BJ (cell line): ENCODE measurements at places on chromosomes 3 and 15.

GRCh38 chr3:30476368-30477084, 129.9 kb upstream of the TGFBR2 start:
- DNase-seq = no peak

- no peak for DNase-seq
Observed at GRCh38 chr3:38276081-38276916, 5.8 kb upstream of the SLC22A14 start.

GRCh38 chr3:11204697-11205348, 50.5 kb downstream of the HRH1 start:
- no peak for DNase-seq

DNA sequence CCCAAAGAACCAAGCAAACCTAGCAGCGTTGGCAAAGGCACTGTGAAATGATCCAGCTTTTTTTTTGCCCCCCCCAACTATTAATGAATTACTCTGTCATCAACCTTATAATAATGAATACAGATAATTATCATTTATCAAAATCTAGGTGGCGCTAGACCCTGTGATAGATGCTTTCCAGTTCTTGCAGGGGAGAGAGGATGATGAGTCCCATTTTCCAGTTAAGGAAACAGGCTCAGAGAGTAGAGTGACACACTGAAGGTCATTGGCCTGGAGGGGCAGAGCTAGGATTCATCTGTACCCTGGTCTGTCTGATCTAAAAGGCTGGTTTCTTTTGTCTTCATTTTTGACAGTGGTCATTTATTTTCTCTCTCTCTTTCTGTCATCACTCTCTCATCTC, 5.0 kb downstream of the ACOX2 start:
- DNase-seq = no peak

DNA sequence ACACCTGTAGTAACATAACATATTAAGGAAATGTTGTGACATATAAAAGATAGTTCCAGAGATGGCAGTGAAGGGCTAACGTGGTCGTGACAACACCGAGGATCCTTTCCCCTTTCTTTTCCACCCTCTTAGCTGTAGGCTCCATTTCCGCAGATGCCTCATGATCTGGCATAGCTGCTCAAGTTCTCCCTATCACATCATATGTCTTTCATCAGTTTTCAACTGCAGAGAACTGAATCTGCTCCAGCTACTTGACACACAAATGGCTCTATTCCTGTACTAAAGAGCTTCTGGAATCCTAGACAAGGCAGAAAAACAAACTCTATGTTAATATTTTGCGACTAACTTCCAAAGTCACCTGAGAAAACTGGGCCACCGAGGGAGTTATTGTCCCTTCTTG, 275.0 kb upstream of the SLCO3A1 start:
- DNase-seq = no peak

DNA sequence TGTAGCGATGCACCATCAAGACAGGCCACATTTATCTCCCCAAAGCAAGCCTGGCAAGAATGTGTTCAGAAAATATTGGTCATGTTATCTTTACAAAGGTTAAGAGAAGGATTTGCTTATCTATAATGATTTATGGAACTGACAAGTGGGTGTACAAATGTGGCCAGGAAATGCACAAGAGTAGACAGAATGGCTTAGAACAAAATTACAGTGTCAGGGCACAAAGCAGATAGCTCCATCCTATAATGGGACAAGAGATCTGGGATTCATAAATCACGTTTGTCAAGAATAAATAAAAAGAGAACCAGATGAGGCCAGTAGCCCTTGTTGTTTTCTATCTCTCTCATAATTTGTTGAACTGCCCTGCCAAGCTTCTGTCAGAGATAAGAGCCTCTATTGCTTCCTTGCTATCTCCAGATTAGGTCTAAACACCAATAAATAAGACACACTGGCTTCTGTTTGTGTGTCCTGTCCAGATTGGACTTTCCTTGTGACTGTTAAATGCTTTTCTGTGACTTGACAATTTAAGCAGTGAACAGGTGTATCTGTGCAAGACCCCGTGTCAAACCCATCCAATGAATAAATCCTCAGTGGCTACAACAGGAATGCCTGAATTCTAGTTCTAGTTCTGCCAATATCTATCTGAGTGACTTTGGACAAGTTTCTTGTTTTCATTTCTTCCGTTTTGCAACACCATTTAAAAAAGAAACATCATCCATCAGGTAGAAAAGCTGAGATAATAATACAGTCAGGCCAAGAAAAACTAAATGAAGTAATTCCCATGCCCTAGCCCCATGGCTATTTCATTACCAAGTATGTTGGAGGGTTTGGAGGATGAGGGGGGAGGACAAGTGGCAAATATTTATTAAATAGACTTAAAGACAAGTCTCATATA, 157.2 kb downstream of the DCLK3 start:
- DNase-seq = no peak

GRCh38 chr3:175325440-175325839, 466.3 kb downstream of the NAALADL2 start:
- no peak for DNase-seq

DNA sequence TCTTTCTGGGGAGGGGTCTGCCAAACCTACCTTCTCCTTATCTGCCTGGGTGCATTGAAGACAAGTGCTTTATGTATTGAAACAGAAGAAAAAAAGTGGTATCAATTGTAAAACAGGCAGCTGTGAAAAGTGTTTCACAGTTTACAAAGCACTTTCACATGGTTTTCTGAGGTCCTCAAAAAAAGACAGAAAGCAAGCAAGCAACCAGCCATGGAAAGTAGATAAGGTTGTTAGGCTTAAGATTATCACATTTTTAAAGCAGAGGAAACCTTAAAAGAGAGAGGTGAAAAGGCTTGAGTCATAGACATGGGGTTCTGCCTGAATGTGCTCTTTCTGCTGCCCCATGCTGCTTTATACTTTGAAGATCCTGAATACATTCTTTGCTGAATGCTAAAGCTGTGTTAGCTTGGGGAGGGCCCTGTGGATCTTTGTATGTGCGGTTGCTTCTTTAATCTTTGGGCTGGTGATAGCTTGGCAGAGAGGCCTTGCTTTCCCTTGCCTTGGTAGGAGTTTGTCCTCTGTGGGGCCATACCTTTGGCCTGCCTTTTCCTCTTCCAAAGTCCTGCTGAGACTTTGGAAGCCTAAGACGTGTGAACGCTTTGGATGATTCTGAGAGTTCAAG, 2.6 kb downstream of the SMAD3 start:
- DNase-seq = no peak

- no peak for DNase-seq
Observed at GRCh38 chr3:100151024-100151707, 36.9 kb upstream of the FILIP1L start.
